NCI-H774 (cell line): ENCODE measurements at places on chromosomes 4 and X.
A peak's percentile ranks its signal among the peaks of the same experiment; 100 is the strongest.

GRCh38 chrX:153411988-153412574, 809 bp downstream of the ZFP92 start:
- DNase-seq: no peak

DNA sequence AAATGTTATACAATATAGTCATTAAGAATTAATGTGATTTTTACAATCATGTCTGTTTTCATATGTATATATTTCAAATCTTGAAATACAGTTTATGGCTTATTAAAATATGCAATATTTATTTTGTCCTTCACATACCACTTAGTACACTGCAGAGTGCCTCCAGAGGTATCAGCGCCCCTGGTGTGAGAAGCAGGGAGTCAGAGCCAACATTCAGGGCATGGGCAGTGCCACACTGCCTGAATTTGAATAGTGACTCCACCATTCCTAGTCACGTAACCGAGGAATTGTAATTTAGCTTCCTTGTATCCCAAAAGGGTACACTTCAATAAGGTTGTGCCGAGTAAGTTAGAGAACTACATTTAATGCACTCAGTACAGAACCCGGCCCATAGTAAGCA, 4.3 kb upstream of the C4orf54 start:
- no peak for DNase-seq

GRCh38 chr4:3112609-3113469, 38.4 kb downstream of the HTT start:
- no peak for DNase-seq

- DNase-seq: no peak
Measured at GRCh38 chr4:8610858-8611616, 18.5 kb downstream of the CPZ start.

- no peak for DNase-seq
Measured at GRCh38 chr4:99947608-99948007, 1.2 kb upstream of the DNAJB14 start.

DNA sequence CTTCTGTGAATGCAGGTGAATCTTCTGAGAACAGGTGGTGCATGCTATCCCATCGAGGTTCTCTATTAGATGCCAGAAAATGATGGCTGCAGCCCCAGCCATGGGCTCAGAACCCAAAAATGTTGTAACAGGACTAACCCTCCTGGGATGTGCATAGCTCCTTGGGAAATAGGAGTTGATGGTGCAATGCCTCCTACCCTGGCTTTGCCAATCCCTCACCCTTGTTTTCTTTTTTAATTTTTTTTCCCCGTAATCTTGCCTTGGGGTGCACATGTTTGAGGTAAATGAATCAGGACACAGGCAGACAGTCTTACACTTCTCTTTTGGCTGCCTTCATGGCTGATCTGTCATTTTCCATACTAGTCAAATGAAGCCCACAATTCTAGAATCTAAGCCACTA, 96.6 kb downstream of the KIT start:
- DNase-seq: no peak

GRCh38 chr4:89158884-89159503, 47.7 kb downstream of the TIGD2 start:
- peak; percentile 20 for DNase-seq

DNA sequence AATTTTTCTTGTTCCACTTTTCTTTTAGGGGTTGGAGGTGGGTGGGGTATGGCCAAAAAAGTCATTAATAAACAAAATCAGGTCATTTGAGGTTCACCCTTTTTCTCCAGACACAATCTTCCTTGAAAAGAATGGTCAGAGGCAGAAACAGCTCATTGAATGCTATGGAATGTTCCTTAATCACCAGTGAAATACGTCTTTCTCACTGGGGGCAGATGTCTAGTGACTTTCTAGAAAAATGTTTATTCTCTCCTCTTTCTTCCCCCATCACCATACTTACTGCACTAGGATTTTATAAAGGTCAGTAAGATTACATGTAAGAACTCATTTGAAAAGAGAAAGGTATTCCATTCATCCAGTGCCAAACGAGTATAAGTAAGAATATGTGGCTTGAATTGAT, 44.5 kb downstream of the MGST2 start:
- DNase-seq: no peak

- no peak for DNase-seq
Measured at GRCh38 chr4:64940698-64941097, 531.4 kb upstream of the TECRL start.

DNA sequence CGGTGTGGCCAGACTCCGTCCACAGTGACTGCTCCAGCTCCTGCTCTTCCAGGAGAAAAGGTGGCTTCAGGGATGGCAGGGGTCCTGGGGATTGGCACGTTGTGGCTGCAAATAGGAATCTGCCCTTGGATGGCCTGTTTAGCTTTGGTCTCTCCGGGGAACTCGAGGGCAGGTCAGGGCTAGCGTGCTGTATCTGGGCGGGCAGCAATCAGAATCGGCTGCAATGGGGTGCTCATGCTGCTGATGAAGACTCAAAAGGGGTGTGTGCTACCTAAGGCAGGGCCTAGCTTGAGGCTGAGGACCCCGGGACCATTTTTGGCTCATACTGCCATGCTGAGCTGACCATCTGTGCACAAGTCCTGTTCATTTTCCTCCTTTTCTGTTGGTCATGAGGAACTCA, 51.3 kb downstream of the RGS12 start:
- no peak for DNase-seq

DNA sequence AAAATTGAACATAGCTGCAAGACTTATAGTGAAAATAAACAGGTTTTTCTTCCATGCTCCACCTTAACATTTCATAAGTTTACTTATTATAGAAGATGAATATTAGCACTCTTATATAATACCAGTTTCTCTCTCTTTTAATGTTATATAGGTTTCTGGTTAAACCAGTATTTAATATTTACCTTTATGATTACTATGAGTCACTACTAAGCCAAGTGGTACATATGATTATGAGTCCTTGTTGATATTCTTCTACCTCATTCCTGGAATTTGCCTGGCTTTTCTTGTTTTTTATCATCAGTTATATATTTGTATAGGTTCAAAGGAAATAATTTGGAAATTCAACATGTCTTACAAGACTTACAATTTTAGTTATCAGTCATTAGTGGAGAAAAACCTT, 89.9 kb upstream of the MAOA start:
- DNase-seq: no peak

DNA sequence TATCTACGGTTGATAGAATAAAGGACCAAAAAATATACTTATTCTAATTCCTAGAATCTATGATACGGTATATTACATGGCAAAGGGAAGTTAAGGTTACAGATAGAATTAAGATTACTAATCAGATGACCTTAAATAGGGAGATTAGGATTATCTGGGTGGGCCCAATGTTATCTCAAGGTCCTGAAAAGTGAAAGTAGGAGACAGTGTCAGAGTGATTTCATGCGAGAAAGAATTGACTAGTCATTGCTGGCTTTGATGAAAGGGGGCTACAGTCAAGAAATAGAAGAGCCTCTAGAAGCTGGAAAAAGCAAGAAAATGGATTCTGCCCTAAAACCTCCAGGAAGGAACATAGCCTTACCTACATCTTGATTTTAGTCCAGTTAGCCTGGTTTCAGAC, 176.9 kb upstream of the PPP1R2C start:
- DNase-seq: no peak

- no peak for DNase-seq
Measured at GRCh38 chr4:122091836-122092405, 60.2 kb upstream of the BLTP1 start.

GRCh38 chr4:108646706-108647105, 3.7 kb upstream of the OSTC start:
- DNase-seq: no peak

DNA sequence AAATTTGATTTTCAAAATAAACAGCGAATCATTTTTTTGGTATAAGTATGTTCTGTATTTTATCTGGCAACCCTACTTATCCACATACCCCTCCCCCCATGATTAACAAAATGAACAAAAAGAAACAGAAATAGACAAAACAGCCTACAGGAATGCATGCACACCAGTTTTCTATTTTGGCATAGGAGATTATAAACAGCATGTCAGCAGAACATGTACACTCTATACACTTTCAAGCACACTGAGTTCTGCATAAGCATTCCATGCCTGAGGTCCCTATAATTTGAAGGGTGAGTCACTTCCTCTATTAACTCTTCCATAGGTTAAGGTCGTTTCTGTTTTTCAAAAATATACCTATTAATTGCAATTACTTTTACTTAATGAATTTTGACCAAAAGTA, 28.0 kb upstream of the ZNF280C start:
- no peak for DNase-seq

DNA sequence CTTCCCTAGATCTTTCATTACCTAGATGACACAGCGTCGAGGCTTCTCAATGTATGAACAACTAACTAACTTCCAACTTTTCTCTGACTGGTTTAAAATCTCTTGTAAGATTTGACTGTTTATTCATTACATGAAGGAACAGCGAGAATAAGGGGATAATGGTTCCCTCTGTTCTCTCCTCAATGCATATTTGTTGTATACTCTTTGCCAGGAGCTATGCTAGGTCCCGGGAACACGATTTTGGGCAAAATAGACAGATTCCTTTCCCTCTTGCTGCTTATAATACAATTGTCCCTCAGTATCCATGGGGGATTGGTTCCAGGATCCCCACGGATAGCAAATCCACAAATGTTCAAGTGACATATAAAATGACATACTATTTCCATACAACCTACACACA, 1020.0 kb downstream of the DMD start:
- DNase-seq: no peak

- no peak for DNase-seq
Measured at GRCh38 chrX:51332188-51332942, at the start of gene NUDT10. NUDT10 (plus strand) TSS chrX:51332822; CDS start chrX:51332966, 144 bp downstream.

DNA sequence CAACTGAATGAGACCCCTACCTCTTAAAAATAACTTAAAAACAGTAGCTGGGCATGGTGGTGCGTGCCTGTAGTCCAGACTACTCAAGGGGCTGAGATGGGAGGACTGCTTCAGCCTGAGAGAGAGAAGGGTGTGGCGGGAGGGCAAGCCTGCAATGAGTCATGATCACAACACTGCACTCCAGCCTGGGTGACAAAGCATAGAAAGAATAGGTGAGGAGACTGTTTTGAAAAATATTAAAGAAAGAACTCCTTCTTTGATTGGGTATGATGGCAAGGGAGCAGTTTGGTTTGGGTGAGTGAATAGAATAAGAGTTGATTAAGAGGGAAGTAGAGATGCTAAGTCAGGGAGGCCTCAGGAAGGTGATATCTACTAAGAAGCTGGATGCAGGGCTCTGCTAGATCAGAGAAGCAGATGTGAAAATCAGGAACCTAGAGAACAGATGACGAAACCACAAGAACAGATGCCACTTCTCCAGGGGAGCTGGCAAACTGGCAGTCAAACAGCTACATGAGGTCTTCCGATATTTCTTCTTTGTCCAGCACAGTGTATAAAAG, 318.6 kb downstream of the OPHN1 start:
- DNase-seq: no peak

- DNase-seq: no peak
Measured at GRCh38 chr4:176837169-176837895, 44.6 kb upstream of the VEGFC start.

DNA sequence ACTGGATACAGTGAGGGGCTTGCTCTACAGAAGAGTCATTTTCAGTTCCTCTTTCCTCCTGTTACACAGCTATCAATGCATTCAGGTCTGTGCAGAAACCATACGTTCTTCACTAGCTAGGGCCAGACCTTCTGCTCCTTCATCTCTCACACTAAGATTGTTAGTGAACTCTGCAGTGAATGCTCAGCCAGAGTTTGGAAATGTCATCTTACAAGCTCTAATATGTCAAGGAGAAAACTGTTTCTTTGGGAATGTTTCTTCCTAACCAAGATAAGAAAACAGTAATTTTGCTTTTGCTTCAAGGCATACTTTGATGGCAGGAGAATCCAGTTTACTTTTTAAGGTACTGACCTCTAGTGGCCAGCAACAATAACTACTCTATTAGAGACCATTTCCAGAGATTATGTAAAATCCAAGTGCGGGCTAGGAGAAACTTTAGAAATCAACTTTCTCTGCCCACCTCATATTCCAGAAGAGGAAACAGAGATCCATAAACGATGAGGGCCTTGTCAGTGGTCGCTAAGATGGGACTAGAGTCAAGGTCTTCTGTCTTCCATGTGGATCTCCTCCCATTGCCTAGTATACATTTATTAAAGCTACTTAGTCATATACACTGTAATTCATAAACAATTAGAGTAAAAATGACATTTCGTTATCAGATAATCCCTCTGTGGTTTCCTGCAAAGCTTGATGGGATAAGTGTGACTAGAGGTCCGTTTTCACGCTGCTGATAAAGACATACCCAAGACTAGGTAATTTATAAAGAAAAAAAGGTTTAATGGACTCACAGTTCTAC, 12.1 kb upstream of the CC2D2A start:
- no peak for DNase-seq

- no peak for DNase-seq
Measured at GRCh38 chr4:169060391-169061091, 50.5 kb upstream of the CBR4 start.

DNA sequence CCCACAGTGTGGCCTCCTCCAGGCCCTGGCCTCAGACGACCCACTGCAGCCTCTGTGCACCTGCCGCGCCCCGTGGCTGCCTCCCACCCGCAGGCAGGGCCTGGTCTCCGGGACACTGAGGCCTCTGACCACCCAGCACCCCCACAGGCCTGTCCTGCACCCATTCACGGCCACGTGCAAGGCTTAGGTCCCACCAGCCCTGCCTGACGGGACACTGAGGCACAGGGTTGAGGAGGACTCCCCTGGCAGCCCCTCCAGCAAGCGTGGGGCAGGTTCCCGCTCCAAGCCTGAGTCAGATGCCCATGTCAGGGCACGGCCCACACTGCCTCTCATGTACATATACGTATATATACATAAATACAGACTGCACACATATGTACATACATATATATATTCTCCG, 23.5 kb downstream of the NELFA start:
- DNase-seq: no peak

DNA sequence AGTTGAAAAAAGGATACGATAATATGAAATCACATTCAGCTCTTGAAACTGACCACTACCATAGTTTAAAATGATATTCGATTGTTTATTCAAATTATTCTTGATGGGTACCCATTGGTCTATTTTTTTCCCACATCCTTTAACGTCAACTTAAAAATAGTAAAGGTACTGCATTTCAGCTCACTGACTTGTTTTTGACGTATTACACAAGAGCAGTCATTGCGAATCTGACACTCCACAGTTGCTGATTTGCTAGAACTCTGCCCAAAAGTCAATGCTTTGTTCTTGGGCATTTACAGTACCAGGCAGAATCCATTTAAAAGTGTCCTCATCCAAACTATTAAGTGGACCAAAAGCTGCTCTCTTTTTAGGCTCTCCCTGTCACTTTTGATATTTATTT, 1.2 kb upstream of the PDS5A start:
- DNase-seq: no peak

- DNase-seq: no peak
Measured at GRCh38 chrX:56099271-56099670, 132.9 kb upstream of the KLF8 start.
